Ovary (tissue), 10 donors: ENCODE measurements at places on chromosomes 12 and 14.

- no peak for DNase-seq
These were observed 78.9 kb downstream of the AEBP2 start for GRCh38 chr12:19518209-19518608.

DNA sequence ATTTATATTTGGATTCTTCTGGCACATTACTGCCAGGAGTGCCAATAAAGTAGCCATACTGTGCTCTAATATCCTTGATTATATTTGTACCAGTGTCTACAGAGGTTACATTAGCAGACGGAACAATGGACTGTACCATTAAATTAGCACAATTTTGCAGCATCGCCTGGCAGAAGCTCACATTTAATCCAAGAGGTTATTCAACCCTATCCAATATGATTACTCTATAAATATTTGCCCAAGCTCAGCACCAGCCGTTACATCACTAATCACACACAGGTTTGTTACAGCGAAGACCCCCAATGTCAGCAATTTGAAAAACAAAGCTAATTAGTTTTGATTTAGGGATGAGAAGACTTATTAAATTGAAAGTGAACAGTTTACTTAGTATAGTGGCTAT lies 16.9 kb upstream of the MGST1 start:
- DNase-seq: no peak

DNA sequence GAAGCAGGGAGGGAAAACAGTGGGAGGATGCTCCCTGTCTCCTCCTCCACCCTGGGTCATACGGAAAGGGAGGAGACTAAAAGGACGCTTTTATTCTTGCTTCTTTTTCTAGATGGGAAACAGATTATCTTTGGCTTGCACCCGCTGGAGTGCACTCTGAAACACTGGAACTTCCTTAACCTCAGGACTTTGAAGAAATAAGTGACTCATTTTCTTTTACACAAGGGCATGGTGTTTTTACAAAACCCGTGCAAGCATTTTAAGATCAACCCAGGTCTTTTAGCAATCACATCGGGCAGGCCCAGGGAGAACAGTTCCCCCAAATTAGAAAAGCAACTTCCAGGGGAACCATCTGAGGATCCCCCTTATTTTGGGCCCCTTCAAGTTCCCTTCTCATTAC lies 80.9 kb upstream of the TSPAN11 start:
- DNase-seq: no peak

DNA sequence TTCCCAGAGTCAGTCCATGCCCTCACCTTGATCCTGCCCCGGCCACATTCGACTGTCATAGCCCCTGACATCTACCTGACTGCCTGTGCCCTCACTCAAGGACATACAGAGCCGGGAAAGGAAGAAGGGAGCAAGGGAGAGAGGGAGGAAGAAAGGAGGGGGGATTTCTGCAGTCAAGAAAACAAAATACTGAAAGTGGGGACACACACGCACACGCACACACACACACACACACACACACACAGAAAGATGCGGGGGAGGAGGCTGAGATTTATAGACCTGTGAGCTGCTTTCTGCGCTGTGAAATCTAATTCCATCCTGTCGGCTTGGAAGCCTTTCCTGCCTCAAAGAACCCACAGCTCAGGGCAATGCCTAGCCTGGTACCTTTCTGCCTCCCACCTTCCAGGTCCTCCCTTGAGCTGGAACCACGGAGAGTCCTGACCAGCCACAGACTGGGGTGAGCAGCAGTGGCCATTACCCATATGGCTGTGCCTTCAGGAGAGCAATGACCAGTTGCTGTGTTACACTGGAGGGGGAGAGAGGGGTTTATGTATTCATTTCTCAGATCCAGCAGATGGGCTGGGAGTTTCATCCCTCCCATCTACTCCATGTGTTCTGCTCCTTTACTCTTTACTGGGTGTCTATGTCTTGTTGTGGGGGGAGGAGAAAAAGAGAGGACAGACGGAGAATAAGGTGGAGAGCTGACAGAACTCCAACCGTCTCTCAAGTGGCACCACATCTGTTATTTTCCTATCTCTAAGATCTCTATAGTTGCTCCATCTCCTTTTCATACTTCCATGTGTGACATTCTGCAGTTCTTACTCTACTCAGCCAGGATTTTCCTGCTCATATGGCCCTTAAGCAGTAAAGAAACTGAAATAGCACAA lies 12.9 kb downstream of the C14orf93 start:
- peak; percentile 59 for DNase-seq

GRCh38 chr14:96987086-96987474 lies 189.9 kb downstream of the VRK1 start:
- no peak for DNase-seq

DNA sequence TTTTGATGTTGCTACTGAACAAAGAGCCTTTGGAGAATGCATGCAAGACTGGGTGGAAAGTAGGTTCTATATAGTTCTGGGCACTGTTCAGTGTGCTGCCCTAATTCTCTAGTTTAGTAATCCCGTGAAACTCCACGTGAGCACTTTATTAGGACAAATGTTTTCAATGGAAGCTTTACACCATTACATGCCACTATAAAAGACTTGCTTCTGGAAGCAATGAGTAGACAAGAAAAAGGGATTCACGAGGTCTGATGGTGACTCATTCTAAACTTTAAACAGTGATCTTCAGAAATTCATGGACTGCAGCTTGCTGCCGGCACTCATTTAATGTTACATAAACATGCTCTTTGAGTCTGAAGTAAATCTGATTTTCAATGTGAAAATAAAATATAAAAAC lies 22.3 kb downstream of the ATG14 start:
- DNase-seq: no peak

GRCh38 chr14:101233021-101233366 lies 328.3 kb upstream of the DIO3 start:
- DNase-seq: no peak

DNA sequence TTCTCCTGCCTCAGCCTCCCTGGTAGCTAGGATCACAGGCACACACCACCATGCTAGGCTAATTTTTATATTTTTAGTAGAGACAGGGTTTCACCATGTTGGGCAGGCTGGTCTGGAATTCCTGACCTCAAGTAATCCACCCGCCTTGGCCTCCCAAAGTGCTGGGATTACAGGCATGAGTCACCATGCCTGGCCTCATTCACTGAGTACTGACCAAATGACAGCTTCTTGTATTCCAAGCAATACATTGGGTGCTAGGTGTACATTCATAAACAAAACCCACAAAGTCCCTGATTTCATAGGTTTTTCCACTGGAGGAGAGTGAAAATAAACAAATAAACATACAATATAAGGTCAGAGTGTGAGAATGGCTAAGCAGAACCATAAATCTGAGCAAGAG lies 136.3 kb downstream of the HELB start:
- DNase-seq: no peak

GRCh38 chr14:69705706-69706105 lies 61.2 kb upstream of the SRSF5 start:
- no peak for DNase-seq

DNA sequence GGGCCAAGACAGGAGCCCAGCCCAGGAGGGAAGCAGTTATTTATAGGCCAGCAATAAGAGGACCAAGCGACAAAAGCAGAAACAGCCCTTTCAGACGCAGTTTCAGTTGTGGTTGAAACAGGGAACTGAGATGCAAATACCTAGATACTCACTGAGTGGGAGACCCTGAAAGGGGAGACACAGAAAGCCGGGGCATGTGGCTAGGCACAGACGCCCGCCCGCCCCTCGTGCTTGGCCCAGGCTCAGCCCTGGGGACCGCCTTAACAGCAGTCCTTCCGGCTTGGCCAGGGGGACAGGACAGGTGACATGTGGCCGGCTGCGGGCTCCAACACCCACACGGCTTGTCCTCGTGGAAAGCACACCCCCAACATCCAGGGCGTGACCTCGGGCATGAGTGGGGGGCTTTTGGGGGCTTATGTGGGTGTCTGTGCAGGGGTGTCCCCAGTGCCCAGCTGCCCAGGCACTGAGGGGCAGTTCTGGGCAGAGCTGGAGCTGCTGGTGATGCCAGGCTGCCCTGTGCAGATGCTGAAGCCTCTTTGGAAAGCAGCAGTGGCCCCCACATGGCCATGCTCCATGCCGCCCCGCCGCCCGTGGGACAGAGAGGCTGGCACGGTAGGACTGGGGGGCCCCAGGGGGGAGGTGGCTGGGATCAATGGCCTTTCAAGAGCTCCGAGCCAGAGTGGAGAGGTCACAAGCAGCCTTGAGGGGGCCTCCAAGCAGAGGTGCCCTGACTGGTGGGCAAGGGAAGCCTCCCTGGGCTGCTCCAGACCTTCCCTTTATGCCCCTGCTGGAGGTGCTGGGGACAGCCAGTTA lies 2.1 kb downstream of the PLD4 start:
- DNase-seq: no peak

- no peak for DNase-seq
These were observed 52.0 kb downstream of the CRACR2A start for GRCh38 chr12:3700861-3701260.

DNA sequence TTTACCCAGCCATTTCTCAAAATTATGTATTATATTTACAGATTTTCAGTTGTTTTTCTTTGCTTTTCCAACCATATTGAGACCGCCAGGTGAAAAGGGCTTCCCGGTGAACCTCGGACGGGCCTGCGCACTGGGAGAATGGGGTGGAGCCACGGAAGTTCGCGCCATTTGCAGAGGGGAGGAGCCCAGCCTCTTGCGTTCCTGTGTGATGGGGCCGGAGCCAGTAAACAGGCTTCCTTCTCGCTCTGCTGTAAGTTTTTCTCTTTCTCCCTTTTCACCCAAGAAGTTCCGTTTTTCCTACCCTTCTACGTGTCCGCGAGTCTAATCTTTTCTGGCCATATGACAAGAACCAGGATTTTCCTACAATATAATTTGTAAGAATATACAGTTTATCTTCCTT lies 1108.8 kb upstream of the SEL1L start:
- no peak for DNase-seq

GRCh38 chr14:70810621-70811020 lies 1.3 kb upstream of the MAP3K9 start:
- no peak for DNase-seq

DNA sequence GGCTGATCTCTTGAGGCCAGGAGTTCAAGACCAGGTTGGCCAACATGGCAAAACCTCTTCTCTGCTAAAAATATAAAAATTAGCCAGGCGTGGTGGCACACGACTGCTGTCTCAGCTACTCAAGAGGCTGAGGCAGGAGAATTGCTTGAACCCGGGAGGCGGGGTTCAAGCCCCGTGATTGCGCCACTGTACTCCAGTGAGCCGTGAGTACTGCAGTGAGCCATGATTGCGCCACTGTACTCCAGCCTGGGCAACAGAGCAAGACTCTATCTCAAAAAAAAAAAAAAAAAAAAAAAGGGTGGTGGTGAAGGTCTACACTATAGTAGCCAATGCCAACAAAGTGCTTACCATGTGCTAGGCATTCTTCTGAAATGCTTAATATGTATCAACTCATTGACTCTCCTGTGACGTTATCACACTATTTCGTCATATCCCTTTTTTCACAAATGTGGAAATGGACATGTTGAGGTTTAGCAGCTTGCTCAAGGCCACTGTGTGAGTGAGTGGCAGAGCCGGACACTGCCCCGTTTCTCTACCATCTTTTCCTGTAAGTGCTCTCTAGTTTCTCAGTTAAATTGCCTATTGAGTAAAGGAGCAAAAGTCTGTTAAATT lies 59.6 kb downstream of the GNS start:
- DNase-seq: no peak

- DNase-seq: no peak
These were observed 1.1 kb upstream of the TUBA1A start for GRCh38 chr12:49189731-49190716.

DNA sequence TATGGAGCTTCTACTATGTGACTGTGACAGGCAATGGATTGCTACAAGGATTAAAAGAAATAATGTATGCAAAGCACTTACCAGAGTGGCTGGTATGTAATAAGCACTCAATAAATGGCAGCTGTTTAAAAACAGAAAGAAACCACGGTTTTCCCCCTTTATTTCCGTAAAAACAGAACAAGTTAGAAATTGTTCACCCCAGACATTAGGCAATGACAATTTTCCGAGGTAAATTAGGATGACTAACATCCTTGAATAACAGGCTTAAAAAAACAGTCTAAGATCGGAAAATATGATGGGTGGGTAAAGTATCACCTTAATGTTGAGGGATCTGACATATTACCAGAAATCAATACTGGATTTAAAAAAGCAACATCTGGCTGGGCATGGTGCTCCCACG lies 20.9 kb upstream of the CNIH1 start:
- DNase-seq: no peak

DNA sequence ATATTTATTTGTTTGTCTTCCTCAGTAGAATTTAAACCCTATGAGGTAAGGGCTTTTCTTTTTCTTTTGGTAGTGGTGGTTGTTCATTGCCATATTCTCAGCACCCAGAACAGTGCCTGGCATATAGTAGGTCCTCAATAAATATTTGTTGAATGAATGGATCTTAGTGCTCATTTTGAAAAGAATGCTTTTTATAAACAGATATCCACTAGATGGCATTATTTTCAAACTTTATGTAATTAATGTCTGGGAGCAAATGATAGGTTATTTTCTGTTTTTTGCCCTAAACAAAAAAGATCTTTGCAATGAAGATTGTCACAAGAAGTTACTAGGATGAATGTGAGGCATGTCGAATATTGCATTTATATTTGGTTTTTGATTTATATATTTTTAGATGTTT lies 64.1 kb downstream of the RAD51B start:
- no peak for DNase-seq

DNA sequence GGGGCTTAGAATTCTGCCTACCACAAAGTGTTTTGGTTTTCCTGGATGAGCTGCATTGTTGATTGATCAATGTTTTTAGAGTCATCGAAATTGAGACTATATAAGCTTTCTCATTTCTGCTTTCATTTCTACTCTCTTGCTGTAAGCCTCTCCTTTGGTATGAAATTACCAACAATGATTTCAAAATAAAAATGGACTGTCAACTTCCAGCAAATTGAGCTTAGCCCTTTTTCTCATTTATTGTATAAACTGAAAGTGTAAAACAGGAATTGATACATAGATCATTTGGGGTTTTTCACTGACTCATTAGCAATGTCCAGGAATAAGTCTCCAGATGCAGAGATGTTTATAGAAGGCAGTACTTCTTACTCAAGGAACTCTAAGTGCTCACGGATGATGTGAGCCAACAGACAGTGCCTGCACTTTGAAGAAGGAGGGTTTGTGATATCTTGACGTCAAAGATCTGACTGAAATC lies 20.0 kb upstream of the PCNX1 start:
- DNase-seq: no peak

- DNase-seq: no peak
These were observed 553.1 kb downstream of the DIO2 start for GRCh38 chr14:79658221-79658620.

- no peak for DNase-seq
These were observed 5.5 kb downstream of the PABPN1 start for GRCh38 chr14:23326491-23327332.

GRCh38 chr12:51864833-51865670 lies 16.5 kb upstream of the FIGNL2 start:
- no peak for DNase-seq

GRCh38 chr12:94026596-94026995 lies 121.8 kb upstream of the PLXNC1 start:
- DNase-seq: no peak

GRCh38 chr14:32472512-32473463 lies 143.7 kb downstream of the AKAP6 start:
- DNase-seq: no peak

DNA sequence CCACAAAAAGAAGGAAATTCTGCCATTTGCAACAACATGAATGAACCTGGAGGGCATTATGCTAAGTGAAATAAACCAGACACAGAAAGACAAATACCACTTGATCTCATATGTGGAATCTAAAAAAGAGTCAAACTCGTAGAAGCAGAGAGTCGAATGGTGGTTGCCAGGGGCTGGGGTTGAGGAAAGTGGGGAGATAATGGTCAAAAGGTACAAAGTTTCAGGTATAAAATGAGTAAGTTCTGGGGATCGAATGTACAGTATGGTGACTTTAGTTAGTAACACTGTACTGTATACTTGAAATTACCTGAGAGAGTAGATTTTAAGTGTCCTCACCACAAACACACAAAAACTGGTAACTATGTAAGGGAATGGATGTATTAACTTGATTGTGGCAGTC lies 129.4 kb downstream of the PPM1H start:
- DNase-seq: no peak
